ENCODE measurements at places on chromosomes 4 and X.

DNA sequence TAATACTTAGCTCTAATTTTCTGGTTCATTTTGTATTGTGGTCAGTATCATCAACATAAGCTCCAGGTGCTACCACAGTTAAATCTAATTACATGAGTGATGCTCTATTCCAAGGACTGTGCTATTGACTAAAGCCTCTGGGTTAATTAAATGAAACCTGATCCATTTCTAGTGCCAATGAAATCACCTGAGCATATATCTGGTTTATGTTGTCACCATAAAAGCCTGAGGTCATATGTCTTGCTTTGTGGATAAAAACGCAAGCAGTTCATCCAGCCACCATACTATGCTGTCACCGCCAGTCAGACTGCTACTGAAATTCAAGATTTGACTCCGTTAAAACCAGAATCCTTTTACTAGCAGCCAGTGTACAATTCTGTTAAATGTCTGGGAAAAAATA is 64.2 kb upstream of the ZNF518B start:
- DNase-seq, result no peak

DNA sequence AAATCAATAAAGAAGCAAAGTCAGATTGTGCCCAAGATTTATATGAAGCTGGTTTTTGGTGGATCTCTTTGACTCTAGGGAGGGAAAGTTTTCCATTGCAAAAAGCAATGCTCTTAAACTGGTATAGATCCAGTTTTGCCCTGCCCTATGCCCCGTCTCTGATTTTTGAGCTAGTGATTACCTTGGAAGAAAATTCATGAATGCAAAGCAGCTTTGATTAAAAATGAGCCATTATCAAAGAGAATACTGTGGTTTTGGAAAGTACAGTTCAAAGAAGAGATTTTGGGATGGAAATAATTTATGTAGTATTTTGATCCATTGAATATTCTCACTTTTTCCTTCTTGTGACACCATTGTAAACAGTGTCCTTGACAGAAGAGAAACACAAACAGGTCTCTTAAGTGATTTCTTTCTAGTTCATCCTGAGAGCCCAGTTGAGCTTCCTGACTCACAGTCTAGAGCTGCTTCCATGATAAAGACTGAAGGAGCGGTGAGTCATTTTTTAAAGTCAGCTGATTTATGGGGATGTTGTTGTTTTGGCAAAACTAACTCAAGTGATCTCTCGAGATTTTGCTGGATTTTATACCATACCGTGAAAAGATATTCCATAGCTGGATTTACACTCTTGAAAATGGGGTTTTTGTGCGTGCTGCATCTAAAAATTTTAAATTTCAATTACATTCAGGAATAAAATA is 76.7 kb downstream of the AFF1 start:
- DNase-seq, result no peak

DNA sequence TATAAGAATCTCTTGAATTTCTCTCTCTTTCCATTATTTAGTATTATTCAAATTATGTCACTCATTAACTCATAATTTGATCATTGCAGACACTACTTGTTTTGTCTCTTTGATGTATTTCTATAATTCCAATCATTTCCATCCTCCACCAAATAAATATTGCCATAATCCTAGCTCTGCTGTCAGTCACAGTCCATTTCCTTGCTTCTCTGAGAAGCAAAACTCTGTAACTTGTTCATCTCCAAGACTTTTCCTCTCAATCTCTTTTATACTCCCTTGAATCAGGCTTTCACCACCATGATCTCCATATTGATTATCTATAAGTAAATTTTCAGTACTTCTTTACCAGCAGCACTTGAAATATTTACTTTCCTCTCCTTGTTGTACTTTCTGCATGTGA is 135.9 kb downstream of the SCLT1 start:
- DNase-seq, result no peak

DNA sequence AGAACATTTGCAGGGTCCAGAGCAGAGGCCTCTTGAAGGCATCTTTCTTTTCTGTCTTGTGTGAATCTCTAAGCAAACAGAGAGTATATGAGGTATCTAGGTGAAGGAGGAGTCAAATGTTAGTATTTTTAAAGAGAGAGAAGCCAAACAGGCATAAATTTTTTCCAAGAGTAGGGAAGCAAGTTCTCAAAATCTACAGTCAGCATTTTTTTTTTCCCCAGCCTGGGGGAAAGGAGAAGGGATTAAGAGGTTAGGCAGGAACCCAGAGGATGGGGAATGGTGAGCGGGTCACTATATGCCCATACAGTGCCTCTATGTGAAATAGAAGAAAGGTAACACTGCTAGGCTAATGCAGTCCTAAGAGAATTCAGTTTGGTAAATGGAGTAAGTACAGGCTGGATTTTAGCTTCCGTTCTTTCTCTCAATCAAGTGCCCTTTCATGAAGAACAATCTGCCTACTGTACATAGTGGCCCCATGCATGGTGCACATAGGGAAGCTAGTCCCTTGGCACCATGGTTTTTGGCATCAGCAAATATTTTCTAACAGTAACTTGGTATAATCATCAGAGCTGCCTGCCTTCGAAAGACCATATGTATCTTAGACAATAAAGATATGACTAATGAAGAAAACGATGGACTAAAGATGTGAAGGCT is 163.1 kb upstream of the MAB21L2 start:
- DNase-seq, result no peak

GRCh38 chrX:43974100-43974475 is 898 bp upstream of the NDP start:
- no peak for DNase-seq

GRCh38 chr4:158133551-158133950 is 39.3 kb downstream of the GASK1B start:
- no peak for DNase-seq

DNA sequence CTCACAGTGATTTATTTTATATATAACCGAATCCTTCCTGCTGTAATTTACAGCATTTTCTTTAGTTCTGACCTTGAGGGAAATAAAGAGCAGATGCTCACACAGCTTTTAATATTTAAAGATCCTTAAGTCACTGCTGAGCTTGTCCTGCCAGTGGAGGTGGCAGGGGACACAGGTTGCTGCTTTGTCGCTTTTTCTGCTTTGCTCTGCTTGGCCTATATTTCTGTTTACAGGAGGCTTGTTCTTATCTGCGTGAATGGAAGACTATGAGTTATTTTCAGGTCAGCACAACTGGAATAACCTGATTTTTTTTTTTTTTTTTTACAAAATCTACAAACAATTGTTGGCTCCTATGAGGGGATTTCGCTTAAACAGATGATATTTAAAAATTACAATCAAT is 2.3 kb downstream of the TXK start:
- DNase-seq, result no peak

DNA sequence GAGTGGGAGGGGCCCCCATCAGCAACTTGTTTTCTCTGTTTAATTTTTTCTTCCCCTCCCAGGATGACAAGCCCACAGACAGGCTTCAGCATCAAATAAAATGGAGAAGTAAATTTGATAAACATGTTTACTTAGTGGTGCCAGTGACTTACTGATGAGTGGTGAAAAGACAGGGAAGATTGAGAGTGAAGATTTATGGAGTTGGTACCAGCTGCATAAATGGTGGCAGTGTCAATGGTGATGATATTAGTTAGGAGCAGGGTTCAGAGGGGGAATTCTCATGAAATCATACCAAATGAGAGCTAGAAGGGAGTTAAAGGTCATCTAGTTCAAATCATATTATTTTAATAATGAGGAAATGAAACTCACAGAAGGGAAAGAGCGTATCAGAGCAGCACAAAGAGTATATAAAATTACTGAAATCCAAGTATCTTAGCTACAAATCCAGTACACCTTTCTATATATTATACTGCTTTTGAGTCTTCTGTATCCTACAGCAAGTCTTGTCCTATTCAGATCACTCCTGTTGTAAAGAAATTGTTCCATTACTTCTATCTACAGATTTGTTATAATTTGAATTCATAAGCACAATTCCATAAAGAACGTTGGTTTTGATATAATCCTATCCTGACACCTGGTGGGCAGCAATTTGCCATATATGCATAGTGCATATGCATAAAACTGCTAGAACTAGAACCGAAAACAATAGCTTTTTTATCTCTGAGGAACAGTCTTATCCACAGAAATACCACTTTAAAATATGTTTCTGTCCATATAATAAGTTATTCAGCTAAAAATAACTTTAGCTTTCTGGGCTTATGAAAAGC is 5.0 kb downstream of the P2RY10 start:
- no peak for DNase-seq

GRCh38 chrX:10117864-10118377 is 38.9 kb upstream of the CLCN4 start:
- no peak for DNase-seq

DNA sequence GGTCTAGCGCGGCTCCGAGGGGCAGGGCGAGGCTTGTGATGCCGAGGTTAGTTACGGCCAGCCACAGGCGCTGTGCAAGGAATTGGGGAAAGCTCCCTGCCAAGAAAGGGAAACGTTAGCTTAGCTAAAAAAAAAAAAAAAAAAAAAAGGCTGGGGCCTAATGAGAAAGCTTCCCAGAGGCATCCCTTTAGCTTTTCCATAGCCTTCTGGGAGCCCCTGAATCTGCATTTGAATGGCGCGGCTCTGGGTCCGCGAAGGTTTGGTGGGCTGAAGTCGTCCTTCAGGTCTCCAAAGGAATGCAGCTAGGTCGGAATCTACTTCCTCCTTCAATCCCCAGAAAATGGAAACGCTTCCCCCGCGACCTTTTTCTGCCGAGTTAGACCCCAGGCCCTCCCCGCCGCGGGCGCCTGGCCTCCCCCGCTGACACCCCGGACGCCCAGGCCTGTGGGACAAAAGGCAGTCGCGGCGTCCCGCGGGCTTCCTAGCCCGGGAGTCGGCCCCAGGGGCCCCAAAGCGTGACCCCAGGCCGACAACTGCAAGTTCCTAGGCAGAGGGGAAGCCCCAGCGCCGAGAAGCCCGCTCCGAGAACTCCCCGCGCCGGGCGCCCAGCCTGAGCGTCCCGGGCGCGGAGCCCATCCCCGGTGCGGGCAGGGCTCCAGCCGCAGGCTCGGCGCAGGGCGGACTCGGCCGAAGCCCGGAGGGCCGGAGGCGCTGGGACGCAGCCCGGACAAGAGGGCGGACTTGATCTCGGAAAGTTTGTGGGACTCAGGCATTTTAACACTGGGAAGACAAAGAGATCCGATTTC is 605 bp upstream of the FAT1 start:
- DNase-seq, result no peak

DNA sequence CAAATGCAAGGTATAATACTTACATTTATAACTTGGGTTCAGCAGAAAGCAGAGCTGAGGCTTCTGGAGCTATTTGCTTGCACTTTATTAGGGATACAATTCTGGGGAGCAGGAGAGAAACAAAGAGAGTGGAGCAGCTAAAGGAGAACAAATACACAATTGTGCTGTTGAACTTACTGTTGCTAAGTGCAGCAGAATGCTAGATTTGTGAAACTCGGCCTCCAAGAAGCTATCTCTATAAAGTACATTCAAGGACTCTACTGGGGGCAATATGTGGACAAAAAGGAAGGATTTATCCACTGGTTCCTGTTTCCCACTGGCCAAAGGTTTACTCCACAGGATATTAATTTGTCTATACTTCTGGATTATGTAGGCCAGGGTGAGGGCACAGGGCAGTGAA is 86.8 kb downstream of the PPP1R2C start:
- DNase-seq, result no peak

DNA sequence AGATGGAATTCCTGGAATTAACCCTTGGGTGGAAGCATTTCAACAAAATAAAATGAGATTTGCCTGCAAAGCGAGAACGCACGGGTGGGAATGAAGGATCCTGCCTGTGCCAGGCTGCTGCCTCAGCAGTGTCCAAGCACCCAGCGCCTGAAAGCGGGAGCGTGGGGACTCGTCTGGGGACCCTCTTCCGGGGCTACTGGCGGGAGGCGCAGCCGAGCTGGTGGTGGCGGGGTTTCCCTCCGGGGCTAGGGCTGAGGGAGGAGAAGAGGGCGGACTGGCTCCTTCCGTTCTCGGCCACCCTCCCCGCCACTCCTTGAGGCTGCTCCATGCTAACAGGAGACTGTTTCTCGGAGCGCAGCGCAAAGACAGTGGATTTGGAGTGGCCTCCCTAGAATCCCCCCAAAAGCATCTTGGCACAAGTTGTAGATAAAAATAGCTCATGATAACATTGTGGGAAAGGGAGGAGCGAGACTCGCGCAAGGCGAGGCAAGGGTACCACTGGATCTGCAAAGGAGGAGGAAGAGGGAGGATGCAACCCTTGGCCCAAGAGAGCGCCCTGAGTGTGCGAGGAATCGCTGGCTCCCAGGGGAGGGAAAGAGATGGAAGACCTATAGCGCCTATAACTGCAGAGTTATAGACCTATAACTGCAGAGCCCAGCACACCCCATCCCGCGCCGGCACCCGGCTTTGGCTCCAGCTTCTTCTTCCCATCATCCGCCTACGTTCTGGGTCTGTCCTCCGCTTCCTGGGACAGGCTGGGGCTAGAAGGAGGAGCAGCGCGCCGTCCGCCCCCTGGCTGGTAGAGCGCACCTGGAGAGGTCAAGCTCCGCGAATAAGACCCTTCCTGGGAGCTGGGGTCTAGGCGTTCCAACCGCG is 1.3 kb downstream of the HS3ST1 start:
- no peak for DNase-seq

DNA sequence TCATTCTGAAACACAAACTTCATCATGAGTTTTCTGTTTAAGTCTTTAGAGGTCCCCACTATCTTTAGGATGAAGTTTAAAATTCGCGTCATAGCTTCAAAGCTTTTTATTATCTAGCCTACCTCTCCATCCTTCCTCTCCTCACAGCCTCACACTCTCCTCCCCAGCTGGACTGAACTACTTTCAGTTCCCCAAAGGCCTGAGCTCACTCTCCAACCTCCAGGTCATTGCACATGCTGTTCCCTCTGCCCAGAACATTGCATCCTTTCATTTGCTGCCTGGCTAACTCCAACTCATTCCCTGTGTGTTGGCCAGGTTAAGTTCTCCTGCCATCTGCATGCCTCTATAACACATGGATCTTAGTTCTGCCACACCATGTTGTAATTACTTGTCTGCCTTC is 2.9 kb upstream of the OTUD5 start:
- DNase-seq, result no peak

GRCh38 chr4:40261231-40262076 is 64.6 kb downstream of the RHOH start:
- DNase-seq, result no peak

- peak; percentile 8 for DNase-seq
Observed at GRCh38 chr4:83503974-83504373, 19.1 kb upstream of the ABRAXAS1 start.

DNA sequence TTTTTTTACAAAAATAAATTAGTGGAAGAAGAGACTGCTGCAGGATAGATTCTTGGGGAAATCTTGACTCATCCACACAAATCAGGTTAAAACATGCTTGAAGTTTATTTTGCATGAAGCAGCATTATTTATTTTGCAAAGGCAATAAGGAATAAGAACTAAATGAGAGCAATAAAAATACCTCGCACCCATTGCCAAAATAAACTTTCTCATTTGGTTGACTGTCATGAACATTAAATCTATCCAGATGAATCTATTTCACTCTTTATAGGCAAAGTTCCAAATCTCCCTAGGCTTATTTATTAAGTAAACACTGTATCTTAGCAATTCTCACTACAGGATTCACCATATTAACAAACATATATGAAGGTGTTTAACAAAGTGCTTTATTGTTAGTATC is 58.9 kb downstream of the HOPX start:
- DNase-seq, result no peak

- no peak for DNase-seq
Observed at GRCh38 chrX:41563876-41564275, 116.7 kb downstream of the NYX start.
